ENCODE measurements at places on chromosomes 2 and 18.
A peak's percentile ranks its signal among the peaks of the same experiment; 100 is the strongest.

- no peak for DNase-seq
These were observed 408.7 kb upstream of the HS6ST1 start for GRCh38 chr2:128727404-128727803.

GRCh38 chr2:102761763-102762162 is at the start of gene TMEM182:
TSS of gene TMEM182 (plus strand) at chr2:102762031. CDS start at chr2:102762218, 187 bp downstream.
- DNase-seq, result peak; percentile 74

GRCh38 chr2:2714408-2714807 is 383.3 kb upstream of the MYT1L start:
- DNase-seq, result no peak

DNA sequence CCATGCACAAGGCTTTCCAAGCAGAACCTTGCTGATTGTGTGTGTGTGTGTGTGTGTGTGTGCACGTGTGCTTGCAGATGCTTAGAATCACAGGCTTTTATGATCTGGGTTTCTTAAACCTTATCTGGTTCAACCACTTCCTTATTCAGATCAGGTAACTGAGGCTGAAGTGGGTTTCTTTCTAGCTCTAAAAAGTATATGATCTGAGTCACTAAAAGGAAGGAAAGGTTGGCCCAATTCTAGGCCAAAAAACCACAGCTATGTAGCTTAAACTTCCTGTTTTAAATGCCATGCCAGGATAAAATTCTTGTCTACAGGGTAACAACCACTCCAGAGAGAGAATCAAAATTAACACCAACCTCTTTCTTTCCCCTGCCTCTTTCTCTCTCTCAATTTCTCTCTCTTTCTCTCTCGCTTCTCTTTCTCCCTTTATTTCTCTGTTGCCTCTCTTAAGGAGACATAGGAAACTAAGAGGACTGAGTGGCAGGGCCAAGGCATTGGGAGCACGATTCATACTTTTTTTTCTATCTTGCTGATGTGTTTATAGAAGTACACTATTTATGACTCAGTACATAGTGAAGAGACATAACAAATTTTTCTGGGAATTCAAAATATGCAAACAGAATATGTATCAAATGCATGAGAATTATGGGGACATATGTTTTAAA is 140.3 kb downstream of the TRIB2 start:
- DNase-seq, result no peak

GRCh38 chr18:37383846-37384595 is 181.6 kb downstream of the CELF4 start:
- no peak for DNase-seq

DNA sequence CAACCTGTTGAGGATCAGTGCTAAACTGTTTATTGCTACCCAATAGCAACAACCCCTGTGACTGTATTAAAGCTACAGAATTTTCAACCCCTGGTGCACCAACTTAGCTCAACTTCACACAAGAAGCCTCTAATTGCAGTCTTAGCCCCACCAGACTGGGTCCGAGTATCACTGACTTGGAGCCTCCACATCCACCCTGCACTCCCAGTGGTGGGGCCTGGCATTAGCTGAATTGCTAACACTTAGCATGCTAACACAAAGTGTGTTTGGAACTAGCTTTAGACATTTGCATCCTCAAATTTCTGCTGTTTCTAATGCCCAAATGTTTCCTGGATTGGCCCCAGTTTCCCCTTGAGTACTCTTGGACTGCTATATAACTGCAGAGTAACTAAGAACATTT is 298.6 kb downstream of the AGPS start:
- DNase-seq, result no peak

DNA sequence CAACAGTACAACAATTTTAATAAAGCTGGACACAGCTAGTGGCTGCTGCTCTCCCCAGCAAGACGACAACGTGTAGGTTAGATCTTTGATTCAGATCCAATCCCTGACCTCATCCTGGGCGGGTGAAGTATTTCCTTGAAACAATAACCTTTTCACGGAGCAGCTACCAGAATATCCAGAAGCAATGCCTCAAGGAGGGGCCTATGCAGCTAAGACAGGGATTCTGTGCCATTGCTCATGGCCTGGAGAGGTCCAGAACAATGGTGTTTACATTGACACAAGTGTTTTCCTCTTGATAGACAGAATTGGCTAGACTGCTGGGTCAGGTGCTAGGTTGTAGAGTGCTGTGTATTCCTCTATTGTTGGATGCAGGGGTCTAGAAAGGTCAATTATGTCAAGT is 520.1 kb downstream of the BCL11A start:
- DNase-seq, result no peak

DNA sequence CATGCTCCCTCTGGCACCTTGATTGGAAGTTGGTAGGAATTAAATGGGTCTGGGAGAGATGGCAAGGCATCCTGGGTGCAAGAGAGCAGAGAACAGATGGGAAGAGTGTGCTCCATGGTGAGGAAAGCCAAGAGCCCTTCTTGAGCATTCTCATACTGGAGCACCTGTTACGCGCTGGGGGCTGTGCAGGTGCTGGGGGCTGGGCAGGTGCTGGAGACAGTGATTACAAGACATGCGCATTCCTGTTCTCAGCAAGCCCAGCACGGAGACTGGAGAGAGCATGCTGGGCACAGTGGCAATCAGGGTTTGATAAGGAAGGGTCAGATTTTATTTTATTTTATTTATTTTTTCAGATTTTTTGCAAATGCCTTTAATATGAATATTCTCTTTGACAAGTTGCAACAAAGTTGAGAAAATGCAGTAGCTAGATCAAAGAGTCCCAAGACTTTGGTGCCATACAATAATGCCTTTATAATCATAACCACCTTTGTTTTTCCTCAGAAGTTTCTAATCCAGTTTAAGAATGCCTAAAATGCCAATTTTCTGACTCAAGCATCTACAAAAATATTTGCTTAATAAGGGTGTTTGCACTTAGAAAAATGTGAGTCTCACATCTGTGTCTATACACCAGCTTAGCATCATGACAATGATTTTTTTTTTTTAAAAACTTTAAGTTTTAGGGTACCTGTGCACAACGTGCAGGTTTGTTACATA is 193.3 kb downstream of the RNF152 start:
- no peak for DNase-seq

- DNase-seq, result no peak
These were observed 38.7 kb upstream of the CREB1 start for GRCh38 chr2:207491086-207491485.

- DNase-seq, result no peak
These were observed 60.2 kb upstream of the AFF3 start for GRCh38 chr2:100202567-100202966.

DNA sequence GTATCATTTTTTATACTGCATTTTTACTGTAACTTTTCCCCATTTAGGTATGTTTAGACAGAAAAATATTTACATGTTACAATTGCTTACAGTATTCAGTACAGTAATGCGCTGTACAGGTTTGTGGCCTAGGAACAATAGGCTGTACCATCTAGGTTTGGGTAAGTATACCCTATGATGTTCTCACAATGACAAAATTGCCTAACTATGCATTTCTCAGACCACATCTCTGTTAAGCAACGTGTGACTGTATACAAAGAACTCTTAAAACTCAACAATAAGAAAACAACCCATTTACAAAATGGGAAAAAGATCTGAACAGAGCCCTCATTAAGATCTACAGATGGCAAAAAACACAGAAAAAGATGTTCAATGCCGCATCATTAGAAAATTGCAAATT is 29.4 kb downstream of the FAM210A start:
- DNase-seq, result no peak

- DNase-seq, result peak; percentile 48
These were observed 219.8 kb downstream of the DPP10 start for GRCh38 chr2:114661971-114662939.

DNA sequence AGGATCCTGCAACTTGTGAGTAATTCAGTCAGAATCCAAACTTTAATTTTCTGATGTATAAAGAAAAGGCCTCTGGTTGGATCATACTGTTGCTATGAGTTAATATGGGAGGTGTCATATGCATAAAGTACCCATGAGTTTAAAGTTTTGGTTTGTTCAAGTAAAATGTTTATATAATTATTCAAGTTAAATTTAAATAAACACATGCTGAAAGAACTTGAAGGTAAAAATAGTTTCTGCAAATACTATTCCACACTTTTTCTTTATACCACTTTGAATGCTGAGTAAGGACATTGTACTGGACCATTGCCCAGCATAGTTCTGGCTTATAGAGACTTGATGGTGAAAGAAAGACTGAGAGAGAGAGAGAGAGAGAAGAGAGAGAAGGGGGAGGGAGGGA is 30.7 kb downstream of the PKP4 start:
- no peak for DNase-seq

DNA sequence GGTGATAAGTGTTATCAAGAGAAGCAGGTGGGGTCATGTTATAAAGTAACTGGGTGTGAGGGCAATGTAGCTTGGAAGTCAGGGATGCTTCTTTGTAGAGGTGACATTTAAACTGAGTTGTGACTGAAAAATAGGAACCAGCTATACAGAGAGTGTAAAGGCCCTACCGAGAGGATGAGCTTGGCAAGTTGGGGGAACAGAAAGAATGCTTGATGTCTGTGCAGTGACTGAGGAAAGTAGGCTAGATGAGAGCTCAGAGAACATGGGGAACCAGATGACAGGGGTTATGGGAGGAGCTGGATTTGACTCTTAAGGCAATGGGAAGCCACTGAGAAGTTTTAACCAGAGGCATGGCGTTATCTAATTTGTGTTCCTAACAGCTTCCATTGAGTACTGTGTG is 115.3 kb downstream of the DOCK10 start:
- no peak for DNase-seq

DNA sequence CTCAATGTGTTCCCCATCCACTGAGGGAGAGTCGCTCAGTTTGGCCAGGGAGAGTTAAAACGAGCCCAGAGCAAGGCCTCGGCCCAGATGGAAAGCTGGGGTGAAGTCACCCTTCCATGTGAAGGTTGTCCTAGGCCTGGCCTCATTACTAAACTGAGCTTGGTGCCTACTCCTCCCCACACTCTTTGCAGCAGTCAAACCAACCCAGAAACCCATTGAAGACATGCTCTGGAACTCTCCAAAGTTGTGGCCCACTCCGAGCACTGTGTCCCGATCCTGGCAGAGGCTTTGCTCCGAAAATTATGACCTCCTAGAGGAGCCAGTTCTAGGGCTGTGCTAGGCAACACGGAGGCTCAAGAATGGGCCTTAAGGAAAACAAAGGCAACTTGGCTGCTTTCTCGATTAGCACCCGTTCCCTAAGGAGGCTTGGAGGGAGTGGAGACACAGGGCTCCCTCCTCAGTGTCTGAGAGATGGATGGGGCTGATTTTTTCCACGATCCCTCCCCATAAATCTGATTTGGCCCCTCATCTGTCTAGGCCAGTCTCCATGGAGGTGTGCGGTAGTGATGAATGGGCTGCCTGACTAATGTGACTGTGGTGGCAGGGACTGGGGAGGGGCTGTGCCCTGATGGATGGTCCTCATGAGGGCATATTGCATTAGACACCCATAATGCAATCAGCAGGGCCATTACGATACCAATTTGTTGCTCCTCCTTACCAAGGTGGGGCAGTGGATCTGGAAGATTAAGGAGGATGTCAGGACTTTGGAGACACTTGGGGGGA is 11.7 kb upstream of the CYP26B1 start:
- DNase-seq, result no peak

DNA sequence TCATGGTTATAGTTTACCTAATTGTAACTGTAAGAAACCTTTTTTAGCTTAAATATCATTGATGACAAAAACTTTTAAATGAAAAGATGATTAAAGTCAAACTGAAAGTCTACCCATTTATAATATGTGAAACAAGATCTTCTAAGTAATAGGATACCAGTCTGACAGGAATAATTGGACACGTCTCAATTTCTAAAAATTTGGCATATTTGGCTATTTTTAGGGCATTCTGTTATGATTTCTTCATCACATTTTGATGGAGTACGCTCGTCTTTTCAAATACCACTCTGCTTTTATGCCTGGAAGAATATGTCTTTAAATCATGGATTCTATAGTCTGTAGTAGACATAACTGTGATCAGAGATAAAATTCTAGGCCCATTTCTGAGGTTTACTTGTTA is 1.3 kb downstream of the R3HDM1 start:
- DNase-seq, result no peak

DNA sequence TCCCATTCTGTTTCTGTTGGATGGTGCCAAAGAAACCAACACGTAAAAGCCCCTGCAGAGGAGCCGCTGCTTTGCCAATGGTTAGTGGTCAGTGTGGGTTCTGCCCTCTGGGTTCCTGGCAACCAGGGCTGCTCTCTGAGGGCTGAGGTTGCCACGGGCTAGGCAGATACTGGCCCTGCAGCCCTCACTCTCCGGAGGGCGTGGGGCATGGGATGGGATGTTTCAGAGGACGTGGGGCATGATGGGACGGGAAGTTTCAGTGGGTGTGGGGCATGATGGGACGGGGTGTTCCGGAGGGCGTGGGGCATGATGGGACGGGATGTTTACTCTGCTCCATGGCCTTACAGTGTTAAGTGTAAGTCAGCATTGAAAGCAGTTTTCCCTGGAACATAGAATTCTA is 34.2 kb downstream of the ADI1 start:
- DNase-seq, result no peak

DNA sequence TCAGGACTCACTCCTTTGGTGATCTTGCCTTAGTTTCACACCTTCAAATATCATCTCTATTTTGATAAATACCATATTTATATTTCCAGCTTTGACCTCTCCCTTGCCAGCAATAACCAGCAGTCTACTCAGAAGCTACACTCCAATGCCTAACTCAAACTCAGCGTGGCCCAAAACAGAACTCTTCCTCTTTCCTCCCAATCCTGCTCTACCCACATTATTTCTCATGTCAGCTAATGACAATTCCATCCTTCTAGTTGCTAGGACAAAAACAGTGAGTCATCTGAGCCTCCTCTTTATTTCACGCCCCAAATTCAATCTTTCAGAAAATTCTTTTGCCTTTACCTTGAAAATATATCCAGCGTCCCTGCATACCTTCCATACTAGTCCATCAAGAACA is 23.5 kb downstream of the CYRIA start:
- DNase-seq, result no peak

GRCh38 chr2:226579519-226579918 is 220.1 kb downstream of the IRS1 start:
- DNase-seq, result no peak

DNA sequence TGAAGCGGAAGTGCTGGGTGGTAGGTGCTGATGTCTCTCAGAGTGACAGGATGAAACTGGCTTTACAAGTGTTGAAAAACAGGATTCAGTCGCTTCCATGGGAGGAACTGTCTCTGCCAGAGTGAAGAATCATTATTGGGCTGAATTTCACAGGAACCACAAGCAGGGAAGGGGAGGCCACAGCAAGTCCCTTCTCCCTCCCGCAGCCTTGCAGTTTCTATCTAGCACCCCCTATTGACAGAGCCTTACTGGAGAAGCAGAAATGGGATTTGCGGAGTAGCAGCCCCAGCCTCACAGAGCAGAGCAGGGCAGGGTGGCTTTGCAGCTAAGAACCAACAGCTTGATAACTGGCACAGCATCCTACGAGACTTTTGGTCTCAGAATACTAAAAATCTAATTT is 33.3 kb upstream of the RMP24 start:
- no peak for DNase-seq

GRCh38 chr18:67508146-67508545 is 8.4 kb downstream of the DSEL start:
- no peak for DNase-seq

- DNase-seq, result no peak
These were observed 93.0 kb upstream of the SLC39A10 start for GRCh38 chr2:195563857-195564512.
